ENCODE measurements at places on chromosomes 11 and 22.
A peak's percentile ranks its signal among the peaks of the same experiment; 100 is the strongest.

DNA sequence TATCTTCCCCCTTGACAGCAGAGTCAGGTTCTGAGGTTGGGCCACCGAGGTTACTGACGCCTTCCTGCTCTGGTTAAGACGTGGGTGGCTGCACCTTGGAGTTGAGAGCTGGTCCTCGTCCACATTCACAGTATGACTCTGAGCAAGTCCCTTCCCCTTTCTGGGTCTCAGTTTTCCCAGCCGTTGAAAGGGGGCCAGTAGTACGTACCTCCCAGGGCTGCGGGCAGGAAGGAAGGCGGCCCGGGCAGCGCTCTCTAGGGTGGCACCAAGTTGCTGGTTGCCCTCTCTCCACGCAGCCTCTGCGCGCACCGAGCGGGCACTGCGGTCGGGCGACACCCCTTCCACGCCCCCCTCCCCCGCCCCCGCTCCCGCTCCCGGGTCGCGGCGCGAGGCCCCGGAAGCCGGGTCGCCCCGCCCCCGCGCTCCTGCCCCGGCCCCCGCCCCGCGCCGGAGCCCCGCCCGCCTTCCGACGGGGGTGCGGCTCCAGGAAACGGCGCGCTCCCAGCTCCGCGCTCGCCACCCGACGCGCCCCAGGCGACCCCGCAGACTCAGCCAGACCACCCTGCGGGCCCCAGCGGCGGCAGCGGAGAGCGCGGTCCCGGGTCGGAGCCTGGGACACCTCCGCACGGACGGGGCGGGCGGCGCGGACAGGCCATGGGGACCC, at the start of gene EHBP1L1:
TSS of gene EHBP1L1 (plus strand) at position 486 of the 664 bp plus-strand sequence. CDS start 250 bp downstream, outside the sequence.
- peak; percentile 83 for DNase-seq

DNA sequence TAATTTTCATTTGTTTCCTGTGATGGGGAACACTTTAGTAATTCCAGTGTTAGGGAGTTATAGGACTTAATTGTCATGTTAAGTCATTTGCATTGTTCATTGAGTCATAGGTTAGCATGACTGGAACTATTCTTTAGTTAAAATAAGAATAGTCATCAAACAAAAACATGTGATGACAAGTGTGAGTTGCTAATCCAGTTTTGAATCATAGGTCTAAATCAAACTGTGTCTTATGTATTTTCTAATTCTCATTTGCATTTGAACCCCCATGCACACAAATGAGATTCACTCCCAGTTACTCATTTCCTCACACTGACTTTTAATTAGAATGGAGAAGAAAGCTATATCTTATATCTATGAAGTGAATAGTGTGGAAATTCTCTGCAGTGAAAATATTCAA, 405.6 kb downstream of the LRRC4C start:
- no peak for DNase-seq

- no peak for DNase-seq
These were observed 65.4 kb downstream of the SYN3 start for GRCh38 chr22:32992821-32993220.

- no peak for DNase-seq
These were observed 173.7 kb upstream of the DDI1 start for GRCh38 chr11:103862802-103863174.

DNA sequence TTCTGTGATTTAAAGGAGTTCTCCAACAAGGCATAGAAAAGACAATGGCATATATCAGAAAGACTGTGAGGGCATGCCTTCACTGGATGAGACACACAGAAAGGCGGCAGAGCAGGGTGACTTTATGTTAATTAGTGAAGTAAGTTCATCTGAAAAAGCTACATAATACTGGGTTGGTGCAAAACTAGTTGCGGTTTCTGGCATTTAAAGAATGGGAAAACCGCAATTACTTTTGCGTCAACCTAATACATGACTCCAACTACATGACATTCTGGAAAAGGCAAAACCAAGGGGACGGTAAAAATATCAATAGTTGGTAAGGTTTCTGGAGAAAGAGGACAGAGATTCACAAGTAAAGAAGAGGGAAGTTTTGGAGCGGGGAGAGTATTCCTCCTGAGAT, 5.1 kb downstream of the RFPL1 start:
- DNase-seq, result no peak

- no peak for DNase-seq
These were observed 10.5 kb downstream of the C11orf86 start for GRCh38 chr11:66985508-66986177.

GRCh38 chr22:50316114-50317065, 8.9 kb upstream of the PLXNB2 start:
- no peak for DNase-seq

DNA sequence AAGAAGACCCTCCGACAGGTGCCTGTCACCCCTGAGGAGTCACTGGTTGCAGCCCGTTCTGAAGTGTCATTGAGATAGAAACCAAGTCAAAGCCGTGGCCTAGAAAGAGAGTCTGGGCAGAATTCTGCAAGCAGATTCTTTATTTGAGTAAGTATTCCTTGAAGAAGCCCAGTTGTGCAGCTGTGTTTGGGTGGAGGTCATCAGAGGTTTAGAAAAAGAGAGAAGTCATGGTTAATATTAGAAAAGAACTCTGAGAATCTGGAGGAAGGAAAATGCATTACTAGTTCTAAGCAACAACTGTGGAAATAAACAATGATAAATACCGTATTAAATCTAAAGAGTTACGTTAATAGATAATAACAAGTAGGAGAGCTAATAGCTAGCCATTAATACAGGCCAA, 118.8 kb upstream of the KIRREL3 start:
- DNase-seq, result no peak

DNA sequence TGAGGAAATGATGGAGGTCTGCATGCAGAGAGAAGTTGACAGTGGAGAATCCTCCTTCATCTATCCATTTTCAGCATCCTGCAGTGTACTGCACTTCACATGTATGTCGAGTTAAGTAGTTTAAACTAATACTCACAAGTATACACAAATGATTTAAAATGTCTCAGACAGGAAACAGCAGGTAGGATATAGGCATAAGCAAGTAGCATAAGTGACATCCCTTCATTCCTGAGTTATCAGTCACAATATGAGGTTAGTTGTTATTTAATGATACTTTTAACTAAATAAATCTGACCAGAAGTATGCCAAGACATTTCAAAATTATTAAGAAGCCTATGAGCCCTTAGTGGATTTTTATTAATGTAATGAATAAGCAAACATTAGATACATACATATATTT, 37.4 kb downstream of the MTMR2 start:
- no peak for DNase-seq

DNA sequence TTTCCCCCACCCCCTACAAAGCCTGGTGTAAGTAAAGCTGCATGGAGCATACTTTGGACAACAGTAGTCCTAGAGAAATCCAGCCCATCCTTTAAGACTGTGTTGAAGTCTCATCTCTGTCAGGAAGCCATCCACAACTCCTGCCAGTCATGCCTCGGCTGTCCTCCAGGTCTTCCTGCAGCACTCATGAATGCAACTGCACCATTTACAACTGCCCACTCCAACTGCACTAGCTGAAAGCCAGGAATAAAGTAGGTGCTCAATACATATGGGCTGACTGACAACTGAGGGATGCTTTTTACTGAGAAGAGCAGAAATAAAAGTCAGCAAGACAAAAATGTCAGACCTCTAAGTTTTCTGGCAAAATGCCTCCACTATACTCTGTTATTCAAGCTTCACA, 27.4 kb downstream of the IL18BP start:
- no peak for DNase-seq

DNA sequence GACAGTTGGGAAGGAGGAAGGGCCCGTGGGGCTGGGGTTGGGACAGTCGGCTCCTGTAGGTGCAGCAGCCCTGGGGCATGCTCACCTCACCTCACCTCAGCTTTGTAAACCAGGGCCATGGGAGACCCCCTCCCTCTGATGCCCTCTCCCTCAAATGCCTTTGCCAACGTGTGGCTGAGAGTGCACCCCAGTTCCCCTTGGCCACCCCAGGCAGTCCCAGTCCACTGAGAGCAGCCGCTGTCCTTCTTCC, 4.2 kb upstream of the NEAT1 start:
- no peak for DNase-seq

GRCh38 chr11:95922536-95923438, 1.1 kb downstream of the MTMR2 start:
- DNase-seq, result no peak

- DNase-seq, result no peak
These were observed 534.8 kb downstream of the INSC start for GRCh38 chr11:15649371-15650104.

DNA sequence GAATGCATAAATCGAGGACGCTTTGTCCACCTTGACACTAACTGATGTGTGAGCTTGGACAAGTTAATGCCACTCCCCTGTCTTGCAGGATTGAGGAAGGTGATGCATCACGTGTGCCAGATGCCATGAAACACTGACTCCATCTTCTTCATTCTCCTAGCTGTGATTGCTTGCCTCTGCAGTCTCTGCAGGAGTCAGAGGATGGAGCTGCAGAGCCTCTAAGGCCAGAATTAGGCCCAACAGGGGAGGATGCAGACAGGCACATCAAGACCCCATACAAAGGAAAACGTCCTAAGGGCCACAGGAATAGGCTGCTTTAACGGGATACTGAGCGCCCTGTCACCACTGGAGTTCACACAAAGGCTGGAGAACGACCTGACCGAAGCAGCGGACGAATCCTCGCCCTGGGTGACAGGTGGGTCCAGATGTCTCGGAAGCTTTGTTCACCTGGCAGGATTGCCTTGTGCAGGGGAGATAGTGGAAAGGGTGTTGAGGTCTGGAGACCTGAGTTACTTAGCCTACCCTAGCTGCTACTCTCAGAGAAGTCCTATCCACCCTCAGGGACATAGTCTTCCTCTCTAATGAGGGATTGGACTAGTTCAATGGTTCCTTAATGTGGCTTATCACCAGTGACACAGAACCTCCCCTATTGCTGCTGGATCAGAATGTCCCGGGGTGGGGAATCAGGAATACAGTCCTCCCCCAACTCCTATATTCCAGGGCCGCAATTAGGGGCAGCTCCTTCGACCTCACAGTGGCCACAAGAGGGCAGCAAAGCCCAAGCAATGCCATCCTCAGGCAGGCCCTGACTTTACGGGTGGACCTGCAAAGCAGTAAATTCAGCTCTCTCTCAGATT, 32.4 kb downstream of the DBX1 start:
- peak; percentile 86 for DNase-seq

DNA sequence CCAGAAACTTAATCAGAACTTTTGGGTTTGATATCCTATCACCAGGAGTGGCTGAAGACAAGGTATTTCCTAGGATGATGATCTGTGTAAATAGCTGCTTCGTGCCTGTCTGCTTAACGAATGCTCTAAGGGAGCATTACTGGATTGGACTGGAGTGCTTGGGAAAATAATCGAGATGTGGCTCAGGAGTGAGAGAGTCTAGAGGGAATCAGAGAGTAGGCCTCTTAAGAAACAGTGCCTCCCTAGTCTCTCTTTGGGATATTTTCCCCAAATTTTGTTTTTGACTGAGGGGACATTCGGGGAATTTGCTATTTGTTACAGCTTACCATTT, 2.5 kb downstream of the MAML2 start:
- no peak for DNase-seq

DNA sequence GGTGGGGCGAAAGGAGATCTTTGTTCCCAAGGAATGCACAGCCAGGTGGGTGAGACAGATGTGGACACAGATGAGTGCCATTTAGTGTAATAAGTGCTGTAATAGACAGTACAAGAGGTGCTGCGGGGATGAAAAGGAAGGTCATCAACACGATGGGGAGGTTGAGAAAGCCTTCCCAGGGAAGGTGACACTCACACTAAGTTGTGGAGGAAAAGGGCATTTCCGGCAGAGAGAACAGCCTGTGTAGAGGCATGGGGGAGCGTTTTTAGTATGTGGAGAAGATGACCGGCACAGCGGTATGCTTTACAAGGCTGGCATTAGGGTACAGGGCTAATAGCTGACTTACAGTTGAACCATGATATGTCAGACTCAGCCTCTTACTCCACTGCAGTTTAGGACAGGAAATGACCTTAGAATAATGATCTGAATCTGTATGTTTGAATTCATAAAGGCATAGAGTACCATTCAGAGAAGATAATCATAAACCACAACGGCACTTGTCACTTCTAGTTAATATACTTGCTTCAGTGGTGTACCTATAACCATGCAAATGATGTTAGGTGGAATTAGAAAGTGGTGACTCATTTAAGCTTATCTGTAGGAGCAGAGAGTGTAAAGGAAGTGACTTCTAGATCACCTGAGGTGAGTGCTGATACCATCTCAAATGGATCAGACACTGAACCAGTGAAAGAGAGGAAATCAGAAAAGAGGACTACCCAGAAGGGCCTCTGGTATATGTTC, 60.6 kb downstream of the FAM83F start:
- no peak for DNase-seq

DNA sequence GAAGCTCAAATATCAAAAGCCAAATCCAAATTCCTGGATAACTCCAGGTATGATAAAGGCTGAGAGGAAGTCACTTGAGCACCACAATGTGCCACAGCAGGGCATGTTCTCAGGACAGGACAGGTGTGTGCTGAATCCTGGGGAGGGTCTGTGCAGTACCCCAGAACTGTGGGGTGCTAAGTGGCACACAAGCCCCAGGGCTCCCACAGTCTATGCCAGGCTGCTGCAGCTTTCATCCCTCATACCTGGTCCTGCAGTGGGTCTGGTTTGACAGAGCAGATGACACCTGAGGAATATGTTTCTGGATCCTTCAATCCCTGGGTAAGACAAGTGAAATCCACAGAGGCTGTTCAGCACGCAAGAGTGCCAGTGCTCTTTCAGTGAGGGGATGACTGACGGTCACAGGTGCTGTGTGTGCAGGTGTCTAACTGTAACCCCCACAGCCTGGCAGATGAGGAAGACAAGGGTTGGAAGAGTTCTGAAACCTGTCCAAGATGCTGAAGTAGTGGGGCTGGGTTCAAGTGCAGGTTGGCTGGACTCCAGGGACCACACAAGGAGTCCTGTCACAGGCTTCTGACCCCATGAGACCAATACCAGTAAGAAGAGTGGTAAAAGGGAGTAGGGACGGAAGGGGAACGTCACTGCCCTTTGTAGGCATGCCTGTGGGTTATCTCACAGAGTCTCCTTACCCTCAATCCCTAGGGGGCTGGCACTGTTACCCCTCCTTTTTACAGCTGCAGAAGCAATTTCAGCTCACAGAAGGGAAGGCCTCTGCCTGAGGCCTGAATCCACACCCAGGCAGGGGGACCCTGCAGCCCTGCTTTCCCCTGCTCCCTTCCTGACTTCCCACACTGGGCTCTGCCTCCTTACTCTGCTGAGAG, 14.1 kb downstream of the SERPIND1 start:
- no peak for DNase-seq

DNA sequence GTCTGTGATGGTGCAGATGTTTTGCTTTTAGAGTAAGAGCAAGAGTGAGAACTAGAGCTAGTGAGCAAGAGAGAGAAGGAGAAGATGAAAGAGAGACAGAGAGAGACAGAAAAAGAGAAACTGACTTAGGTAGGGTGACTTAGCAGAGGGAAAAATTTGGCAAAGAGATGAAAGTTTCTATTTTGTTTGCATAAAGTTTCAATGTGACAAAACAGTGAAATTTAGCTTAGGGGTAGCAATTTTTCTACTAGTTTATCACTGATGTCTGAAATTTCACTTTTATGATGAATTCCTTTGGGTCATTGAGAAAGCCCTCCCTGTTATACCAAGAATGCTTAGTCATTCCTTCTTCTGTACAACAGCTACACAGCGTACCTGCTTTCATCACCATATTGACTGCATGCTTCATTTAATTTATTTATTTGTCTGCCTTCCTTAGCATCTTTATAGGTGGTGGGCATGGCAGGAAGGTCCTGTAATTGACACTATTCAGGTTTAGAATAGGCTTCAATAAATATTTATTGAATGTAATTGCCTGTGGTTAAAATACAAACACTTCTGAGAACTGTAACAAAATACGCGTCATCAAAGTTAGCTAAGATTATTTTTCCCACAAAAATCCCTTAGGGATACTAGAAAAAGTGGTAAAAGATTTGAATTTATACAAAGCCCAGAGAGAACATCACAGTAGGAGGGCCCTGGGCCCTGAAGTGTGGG, 19.9 kb upstream of the CTSC start:
- no peak for DNase-seq

- DNase-seq, result no peak
These were observed at the start of gene KCNA4 for GRCh38 chr11:30016588-30017363. TSS of gene KCNA4 (minus strand) at chr11:30017030. CDS start at chr11:30012678, 4,352 bp downstream.

Measured in Calu3 (cell line).